ENCODE measurements at places on chromosomes 3 and 15.

GRCh38 chr15:100765467-100766241 is 114.0 kb upstream of the ALDH1A3 start:
- DNase-seq: no peak

GRCh38 chr3:49498648-49499047 is 28.6 kb downstream of the DAG1 start:
- DNase-seq: no peak

DNA sequence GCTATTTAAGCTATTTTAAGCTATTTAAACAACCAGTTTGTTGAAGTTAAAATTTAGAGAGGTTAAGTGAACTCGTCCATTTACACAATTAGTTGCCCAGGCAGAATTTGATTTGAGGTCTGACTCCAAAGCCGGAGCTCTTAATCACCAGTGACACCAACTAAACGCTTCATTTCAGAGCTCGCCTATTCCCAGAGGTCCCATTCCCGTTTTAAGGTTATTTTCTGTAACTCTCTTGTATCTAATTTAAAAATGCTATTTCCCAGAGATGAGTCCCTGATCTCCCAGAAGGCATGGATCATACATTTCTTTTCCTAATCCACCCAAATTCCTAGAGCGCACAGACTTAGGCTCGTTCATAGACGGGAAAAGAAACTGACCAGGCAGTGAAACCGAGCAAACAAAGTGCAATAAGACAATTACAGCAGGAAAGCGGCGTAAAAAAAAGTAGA is 904 bp upstream of the MCTP2 start:
- DNase-seq: no peak

DNA sequence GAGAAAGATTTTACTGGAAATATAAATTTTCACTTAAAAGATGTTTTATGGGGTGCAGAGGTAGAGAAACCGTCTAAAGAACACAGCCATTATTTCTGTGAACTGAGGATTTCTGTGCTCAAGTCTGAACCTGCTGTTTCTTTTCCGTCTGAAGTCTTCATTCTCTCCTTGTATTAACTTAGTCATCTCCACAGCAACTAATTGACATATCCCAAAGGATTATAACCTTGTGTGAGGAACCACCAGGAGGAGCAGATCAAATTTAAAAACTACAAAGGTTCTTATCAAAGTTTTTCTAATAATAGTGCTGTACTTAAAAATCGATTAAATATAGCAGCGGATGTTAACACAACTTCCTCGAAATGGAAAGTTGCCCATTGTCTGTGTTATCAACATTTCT is 31.1 kb upstream of the ICE2 start:
- no peak for DNase-seq

DNA sequence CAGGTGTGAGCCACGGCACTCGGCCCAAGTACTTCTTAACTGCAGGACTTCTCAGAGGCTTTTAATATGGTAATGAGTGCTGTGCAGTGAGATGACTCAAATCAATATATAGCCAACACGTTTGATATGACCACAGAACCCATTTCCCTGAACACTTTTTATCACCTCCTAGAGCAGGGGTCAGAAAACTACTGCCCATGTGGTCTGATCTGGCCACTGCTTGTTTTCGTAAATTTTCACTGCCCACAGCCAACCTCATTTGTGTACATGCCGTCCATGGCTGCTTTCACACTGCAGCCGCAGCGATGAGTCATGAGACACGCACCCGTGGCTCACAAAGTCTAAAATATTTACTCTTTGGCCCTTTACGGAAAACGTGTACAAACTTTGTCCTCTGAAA is 179.2 kb downstream of the RORA start:
- DNase-seq: no peak

DNA sequence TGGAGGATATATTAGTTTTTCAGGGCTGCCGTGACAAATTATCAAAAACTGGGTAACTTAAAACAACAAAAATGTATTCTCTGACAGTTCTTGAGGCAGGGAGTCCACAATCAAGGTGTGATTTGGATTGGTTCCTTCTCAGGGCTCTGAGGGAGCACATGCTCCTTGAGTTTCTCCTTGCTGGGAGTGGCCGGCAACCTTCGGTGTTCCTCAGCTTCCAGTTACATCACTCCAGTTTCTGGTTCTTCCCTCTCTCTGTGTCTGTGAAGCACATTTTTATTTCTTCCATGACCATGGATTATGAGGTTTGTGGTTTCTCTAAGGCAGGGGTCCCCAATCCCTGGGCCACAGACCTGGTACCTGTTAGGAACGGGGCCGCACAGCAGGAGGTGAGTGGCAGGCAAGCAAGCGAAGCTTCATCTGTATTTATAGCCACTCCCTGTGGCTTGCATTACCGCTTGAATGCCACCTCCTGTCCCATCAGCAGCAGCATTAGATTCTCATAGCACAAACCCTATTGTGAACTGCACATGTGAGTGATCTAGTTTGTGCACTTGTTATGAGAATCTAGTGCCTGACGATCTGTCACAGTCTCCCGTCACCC is 24.3 kb downstream of the LRRC28 start:
- no peak for DNase-seq

- DNase-seq: no peak
Measured at GRCh38 chr3:71262364-71263265, 320.9 kb downstream of the FOXP1 start.
